Caudate nucleus (tissue), 63 donors: ENCODE measurements at places on chromosomes 1 and 21.

GRCh38 chr1:200751717-200752116 lies 13.0 kb downstream of the CAMSAP2 start:
- no peak for DNase-seq

GRCh38 chr21:25457411-25457810 lies 149.9 kb downstream of the MRPL39 start:
- no peak for DNase-seq

DNA sequence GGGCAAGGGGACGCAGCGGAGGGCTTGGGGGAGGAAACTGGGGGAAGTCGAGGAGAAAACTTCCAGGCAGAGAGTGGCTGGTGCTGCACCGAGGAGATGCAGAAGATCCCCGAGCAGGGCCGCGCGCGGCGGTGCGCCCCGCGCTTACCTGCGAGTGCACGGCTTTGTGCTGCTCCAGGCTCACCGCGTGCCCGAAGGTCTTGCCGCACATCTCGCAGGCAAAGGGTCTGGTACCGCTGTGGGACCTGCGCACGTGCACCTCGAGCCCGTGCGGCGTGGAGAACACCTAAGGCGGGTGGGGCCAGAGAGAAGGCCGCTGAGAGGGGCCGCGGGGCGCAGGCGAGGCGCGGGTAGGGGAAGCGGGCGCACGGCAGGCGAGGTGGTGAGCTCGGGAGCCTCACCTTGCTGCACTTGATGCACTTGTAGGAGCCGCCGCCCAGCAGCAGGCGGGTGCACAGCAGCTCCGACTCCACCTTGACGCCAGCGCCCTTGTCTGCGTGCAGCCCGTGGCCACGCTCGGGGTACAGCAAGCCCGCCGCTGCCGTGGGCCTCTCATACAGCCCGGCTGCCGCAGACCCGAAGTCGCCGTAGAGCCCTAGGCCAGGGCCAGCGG lies 6.4 kb downstream of the GFI1 start:
- no peak for DNase-seq

DNA sequence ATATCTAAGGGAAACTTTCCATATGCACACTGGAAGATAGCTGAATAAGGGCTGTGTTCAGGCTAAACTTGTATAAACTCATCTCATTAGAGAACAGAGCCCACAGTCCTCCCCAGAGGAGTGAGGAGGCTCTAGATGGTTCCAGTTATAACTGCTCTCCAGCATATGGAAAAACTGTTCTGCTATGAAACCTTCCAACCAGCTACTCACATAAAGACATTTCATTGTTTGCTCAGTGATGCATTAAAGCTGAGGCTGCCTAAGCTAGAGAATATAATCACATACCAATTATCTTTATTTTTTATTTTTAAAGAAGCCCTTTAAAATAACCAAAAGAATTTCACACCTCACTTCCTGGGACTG lies 13.3 kb downstream of the AHCYL1 start:
- no peak for DNase-seq

DNA sequence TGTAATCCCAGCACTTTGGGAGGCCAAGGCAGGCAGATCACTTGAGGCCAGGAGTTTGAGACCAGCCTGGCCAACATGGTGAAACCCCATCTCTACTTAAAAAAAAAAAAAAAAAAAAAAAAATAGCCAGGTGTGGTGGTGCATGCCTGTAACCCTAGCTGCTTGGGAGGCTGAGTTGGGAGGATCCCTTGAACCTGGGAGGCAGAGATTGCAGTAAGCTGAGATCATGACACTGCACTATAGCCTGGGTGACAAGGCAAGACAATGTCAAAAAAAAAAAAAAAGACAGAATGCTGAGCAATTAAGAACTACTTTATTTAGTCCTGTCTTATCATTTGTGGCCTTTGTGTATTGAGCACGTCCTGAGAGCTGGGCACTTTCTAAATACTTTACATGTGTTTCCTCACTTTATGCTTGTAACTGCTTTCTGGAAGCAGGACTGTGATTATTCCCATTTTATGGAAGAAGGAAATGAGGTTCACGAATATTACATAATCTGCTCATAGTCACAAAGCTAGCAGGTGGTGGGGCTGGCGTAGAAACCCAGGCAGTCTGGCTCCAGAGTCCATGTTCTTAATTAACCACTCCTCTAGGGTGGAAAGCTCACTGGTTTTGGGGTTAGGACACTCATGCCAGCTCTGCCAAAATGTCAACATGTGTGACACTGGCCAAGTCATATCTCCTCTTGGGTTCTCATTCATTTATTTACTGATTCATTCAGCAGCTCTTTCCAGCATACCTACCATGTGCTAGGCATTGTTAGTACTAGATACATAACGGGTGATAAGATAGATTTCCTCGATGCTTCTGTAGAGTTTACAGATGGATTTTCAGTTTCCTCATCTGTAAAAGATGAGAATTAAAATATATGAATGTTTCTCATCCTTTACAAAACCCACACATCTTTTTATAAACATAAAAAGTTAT lies 57.7 kb downstream of the DDR2 start:
- no peak for DNase-seq

DNA sequence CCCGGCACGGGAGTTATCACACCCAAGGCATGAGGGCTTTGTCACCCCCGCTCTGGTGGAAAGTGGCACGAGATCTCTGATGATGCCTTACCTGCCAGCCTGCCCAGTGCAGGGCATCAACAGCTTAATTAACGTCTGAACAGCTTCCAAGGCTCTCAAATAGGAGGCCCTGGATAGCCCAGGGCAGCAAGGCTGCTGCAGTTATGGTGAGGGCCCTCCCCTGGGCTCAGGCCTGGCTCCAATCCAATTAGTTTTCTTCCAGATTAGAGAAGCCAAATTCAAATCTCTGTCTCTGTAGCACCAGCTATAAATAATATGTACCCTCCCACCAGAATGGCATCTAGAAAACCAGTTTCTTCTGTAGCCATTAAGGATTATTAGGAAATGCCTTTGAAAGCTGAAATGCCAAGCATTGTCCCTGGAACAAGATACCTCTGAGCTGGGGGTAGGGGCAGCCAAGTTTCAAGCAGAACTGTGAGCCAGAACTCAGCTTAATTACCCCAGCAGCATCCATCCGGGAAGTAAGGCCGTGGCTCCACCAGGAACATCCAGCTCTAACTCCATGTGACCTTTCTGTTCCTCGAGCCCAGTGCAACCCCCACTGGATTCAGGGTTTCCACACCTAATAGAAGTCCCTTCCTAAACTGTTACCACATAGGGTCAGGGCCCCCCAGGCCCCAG lies 12.5 kb downstream of the QSOX1 start:
- DNase-seq: no peak

GRCh38 chr1:165036403-165036802 lies 320.1 kb downstream of the LMX1A start:
- DNase-seq: no peak

- DNase-seq: no peak
Measured at GRCh38 chr1:204045430-204045829, 27.5 kb upstream of the SOX13 start.

DNA sequence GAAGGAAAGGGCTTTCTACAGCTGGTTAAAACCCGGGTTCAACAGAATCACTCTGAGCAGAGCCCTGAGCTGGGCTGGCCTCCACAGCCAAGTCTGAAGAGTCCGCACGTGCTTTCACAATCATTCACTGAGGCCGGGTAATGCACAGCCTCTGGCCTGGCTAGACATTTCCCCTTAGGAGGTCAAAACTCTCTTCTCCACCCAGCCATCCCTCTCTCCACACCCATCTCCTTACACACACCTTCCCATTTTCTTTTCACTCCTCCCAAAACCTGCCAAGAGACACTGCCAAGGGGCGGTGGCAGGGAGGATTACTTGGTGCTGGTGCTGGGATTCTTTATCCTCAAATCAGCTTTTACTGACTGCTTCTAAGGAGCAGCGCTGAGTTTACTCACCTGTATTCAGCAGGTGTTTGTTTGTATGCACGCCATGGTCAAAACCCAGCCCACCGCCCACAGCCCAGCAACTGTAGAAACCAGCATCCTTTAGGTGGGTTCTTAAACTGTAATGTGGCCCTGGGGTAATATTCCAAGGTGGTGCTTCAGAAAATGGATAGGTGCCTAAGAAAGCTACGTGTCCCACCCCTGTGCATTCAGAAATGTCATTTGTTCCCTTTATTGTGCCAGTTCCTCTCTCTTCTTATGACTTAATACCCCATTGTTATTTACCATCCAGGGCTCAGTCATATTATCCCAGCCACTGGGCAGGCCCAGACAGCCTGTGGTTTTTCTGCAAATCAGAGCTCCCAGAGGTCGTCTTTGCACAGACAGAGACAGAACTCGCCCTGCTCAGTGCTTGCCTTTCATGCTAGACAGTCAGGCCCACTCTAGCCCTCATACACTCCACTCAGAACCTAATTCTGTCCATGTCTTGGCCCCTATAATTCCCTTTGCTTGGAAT lies 80.2 kb downstream of the ADSS2 start:
- no peak for DNase-seq

DNA sequence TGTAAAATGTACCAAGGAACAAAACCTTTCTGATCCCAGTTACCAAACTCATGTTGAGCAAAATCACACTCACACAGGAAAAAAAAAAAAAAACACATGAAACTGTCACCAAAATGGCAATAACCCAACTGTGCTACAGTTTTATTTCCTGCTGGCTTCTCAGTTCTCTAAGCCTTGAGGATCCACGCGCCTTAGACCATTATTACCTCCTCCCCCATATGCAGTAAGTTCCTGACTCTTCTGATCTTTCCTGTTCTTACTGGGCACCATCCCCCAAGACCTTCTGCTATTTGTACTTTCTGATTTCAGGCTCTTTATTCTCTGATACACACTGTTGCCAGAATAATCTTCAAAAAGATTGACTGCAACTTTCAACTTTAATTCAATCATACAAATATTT lies 79.6 kb downstream of the SLC45A1 start:
- DNase-seq: no peak

DNA sequence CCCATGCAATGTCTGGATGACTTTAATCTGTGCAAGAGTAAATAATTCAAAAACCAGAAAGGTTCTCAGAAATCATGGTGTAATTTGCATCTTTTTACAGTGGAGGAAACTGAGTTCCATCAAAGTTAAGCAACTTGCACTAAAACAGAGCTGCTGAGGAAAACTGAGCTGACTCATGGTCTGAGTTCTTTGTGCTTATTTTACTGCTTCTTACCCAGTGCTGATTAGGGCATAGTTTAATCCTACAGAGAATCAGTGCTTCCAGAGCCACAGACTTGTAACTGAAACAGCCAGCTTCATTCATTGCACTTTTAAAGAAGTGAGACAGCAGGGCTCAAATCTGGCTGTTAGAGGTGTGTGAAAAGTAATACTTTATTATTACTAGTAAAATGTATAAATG lies 10.9 kb upstream of the RWDD3 start:
- no peak for DNase-seq
